ENCODE measurements at places on chromosomes 5 and 9. TPM values are rescaled to one million over a fixed set of nuclear protein-coding genes. Genes with fewer than 3 reads are reported as not detected.

The POC5 gene
- 10.4 TPM for polyA plus RNA-seq

The CKMT2 gene
- not detected for polyA plus RNA-seq

The IFNA21 gene
- not detected for polyA plus RNA-seq

The GABRP gene
- 0.06 TPM for polyA plus RNA-seq

The GMCL2 gene
- polyA plus RNA-seq, result not detected

The SLIT3 gene
- polyA plus RNA-seq, result 10.1 TPM

The UBQLN1 gene
- 111 TPM for polyA plus RNA-seq

The POLR3G gene
- polyA plus RNA-seq, result 27.3 TPM

The EGR1 gene
- 7.0 TPM for polyA plus RNA-seq

The RASGEF1C gene
- not detected for polyA plus RNA-seq

The PNPLA7 gene
- 0.17 TPM for polyA plus RNA-seq

The TLR4 gene
- polyA plus RNA-seq, result 0.09 TPM

The C5orf52 gene
- polyA plus RNA-seq, result not detected

The LCN10 gene
- not detected for polyA plus RNA-seq

The ORM1 gene
- polyA plus RNA-seq, result not detected

The ADAMTS19 gene
- polyA plus RNA-seq, result 0.08 TPM

The ZNF366 gene
- not detected for polyA plus RNA-seq

The MTX3 gene
- 11.1 TPM for polyA plus RNA-seq

The MARCOL gene
- not detected for polyA plus RNA-seq

The TXNDC8 gene
- polyA plus RNA-seq, result not detected

The IFNB1 gene
- polyA plus RNA-seq, result 0.07 TPM

The GRM6 gene
- not detected for polyA plus RNA-seq

The CDC25C gene
- 4.7 TPM for polyA plus RNA-seq

The CERT1 gene
- polyA plus RNA-seq, result 14.2 TPM

The CERCAM gene
- polyA plus RNA-seq, result 25.9 TPM

The APBA1 gene
- 0.89 TPM for polyA plus RNA-seq

The CAMK4 gene
- 0.30 TPM for polyA plus RNA-seq

The TTC16 gene
- not detected for polyA plus RNA-seq

The LHX3 gene
- polyA plus RNA-seq, result not detected

The PLAC8L1 gene
- polyA plus RNA-seq, result not detected

The PAEP gene
- not detected for polyA plus RNA-seq

The IL12B gene
- not detected for polyA plus RNA-seq

The CDC42SE2 gene
- 32.5 TPM for polyA plus RNA-seq

The PCDHB14 gene
- polyA plus RNA-seq, result 0.13 TPM

The STPG3 gene
- polyA plus RNA-seq, result not detected

The BHMT2 gene
- not detected for polyA plus RNA-seq

The LCN15 gene
- not detected for polyA plus RNA-seq

The TLX3 gene
- not detected for polyA plus RNA-seq

The FOXD4L4 gene
- polyA plus RNA-seq, result 0.03 TPM

The SLC36A3 gene
- polyA plus RNA-seq, result not detected

The FAM78A gene
- 0.33 TPM for polyA plus RNA-seq
